Stimulated activated CD8-positive, alpha-beta memory T cell treated with anti-CD3 and anti-CD28 coated beads, Interleukin-4, amount 100 ng/mL, for 1 hour (primary cell): ENCODE measurements at places on chromosomes 11 and 22.

GRCh38 chr11:113373306-113373705 is 14.3 kb upstream of the ANKK1 start:
- DNase-seq: no peak

DNA sequence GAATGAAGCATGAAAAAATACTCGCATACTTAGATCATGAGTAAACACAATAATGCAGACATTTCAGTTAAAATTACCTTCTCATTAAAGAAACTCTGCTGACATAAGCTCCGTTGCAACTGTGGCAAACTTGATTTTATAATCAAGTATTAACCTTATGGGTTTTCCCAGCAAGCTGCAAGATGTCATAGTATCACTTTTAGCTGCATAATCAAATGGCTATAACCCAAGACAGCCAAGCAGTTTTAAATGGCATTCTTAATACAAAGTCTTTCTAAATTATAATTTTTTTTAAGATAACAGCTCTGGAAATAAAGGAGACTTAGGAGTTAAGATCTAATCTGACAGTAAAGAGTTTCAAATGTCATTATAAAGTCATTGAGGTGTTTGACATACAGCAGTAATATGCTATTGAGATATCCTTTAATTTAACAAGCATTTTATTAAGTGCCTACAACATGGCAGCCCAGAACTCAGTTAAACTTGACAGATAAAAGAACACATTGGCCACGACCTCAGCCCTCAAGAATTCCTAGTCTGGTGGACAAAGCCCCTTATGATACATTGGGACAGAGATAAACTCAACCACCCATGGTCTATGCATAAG is 163.1 kb upstream of the FAT3 start:
- DNase-seq: no peak

DNA sequence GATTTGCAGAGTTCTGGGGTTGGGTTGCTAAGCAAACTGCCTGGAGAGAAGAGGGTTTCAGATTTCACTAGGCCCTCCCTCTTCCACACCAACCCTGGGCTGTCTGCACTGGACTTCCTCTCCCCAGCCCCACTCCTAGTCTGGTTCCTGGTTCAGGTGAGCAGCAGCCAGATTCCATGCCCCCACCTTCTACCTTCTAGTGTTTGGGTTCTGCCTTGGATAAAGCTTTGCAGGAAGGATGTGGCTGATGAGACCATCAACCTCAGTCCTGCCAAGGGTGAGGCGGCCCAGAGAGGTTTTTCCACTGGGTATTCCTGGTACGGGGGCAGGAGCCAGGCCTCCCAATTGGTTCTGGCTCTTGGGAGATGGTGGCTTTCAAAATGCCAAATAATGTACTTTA is 68.3 kb downstream of the BCR start:
- DNase-seq: no peak

GRCh38 chr22:33400061-33400840 is 342.1 kb upstream of the SYN3 start:
- DNase-seq: no peak

- no peak for DNase-seq
Observed at GRCh38 chr11:125347261-125347585, 148.8 kb downstream of the FEZ1 start.

DNA sequence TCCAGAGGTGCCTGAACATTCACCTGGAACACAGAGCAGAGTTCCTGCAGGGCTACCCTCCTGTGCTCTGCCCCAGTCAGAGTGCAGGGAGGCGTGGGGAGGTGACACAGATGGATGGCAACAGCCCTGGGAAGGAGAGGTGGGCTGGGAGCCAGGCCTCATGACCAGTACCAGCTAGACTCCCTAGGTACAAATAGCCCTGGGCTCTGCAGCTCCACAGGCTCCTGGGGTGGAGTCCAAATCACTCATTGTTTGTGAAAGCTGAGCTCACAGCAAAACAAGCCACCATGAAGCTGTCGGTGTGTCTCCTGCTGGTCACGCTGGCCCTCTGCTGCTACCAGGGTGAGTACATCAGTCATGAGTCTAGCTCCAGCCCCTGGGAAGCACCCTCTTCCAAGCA is at the start of gene SCGB1D2:
TSS of gene SCGB1D2 (plus strand) at position 219 of the 400 bp plus-strand sequence. CDS start at position 288, 69 bp downstream.
- DNase-seq: no peak

GRCh38 chr11:33197915-33198727 is 36.8 kb upstream of the CSTF3 start:
- no peak for DNase-seq

GRCh38 chr22:47540011-47540410 is 777.6 kb downstream of the TBC1D22A start:
- no peak for DNase-seq

- DNase-seq: no peak
Observed at GRCh38 chr11:118921929-118922744, 3.6 kb downstream of the BCL9L start.

- no peak for DNase-seq
Observed at GRCh38 chr11:108975026-108975425, 310.2 kb downstream of the DDX10 start.

DNA sequence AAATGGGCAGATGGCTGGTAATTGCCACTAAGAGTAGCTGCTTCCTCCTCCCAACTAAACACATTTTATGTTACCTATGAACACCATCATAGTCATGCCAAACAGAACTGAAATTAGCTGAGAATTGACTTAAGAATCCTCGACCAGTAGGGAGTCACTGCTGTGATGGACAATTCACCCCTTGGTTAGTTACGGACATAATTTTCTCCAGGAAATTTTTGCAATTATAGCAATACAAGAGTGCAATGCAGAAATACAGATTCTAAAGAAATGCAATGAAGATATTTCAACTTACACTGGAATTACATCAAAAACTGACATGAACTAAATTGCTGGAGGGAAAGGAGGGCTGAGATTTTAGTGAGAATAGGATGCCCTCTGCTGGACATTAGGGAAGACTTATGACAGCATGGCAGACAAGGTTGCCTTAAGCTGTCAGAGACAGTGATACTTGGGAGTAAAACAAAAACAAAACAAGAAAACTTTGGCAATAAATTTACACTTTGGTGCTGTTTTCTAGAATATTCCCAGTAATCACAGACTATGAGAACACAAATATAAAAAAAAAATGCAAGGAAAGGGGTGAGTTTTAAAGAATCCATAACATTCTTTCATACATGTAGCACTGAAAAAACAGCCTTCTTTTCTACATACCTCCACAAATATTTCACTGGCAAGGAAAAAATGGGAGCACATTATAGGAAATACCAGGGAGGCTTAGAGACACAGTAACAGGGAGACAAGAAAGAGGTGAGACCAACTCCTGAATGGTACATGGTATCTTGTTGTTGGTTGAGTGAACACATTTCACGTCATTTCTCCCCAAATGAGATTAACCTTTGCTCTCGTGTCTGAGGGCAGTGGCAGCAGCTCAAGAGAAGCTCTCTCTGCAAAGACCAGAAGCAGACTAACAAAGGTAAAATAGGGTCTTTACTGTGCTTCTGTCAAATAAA is 11.2 kb upstream of the PPP2R1B start:
- DNase-seq: no peak

GRCh38 chr11:69703768-69704507 is at the start of gene FGF19:
Gene FGF19 (minus strand): TSS chr11:69704022. CDS start chr11:69703876, 146 bp downstream.
- DNase-seq: no peak

GRCh38 chr11:43542750-43543712 is 137.5 kb upstream of the HSD17B12 start:
- DNase-seq: no peak

GRCh38 chr22:43060183-43060582 is 29.0 kb downstream of the TTLL1 start:
- DNase-seq: no peak

DNA sequence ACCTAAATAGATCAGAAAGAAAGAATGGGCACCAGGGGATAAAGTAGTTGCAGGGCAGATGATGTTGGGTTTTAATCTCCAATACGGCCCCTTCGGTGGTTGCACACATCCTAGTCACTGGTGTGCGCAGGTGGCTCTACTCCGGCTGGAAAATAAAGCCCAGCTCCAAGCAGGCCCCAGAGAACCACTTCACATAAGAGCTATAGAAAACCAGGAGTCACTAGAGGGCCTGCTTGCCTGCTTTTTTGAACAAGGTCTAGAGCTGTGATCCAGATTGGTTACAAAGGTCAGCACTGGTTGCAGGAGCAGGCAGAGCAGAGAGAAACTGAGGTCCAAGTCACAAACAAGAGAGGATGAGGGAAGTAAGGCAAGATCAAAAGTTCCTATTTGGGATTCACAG is 41.5 kb upstream of the MS4A8 start:
- DNase-seq: no peak

GRCh38 chr22:47691152-47691895 is 928.9 kb downstream of the TBC1D22A start:
- DNase-seq: no peak

- DNase-seq: no peak
Observed at GRCh38 chr22:43570531-43571165, 158.8 kb downstream of the MPPED1 start.

- DNase-seq: no peak
Observed at GRCh38 chr22:37294747-37295146, 12.4 kb downstream of the CYTH4 start.

- DNase-seq: no peak
Observed at GRCh38 chr11:90363739-90364138, 140.9 kb upstream of the CHORDC1 start.

DNA sequence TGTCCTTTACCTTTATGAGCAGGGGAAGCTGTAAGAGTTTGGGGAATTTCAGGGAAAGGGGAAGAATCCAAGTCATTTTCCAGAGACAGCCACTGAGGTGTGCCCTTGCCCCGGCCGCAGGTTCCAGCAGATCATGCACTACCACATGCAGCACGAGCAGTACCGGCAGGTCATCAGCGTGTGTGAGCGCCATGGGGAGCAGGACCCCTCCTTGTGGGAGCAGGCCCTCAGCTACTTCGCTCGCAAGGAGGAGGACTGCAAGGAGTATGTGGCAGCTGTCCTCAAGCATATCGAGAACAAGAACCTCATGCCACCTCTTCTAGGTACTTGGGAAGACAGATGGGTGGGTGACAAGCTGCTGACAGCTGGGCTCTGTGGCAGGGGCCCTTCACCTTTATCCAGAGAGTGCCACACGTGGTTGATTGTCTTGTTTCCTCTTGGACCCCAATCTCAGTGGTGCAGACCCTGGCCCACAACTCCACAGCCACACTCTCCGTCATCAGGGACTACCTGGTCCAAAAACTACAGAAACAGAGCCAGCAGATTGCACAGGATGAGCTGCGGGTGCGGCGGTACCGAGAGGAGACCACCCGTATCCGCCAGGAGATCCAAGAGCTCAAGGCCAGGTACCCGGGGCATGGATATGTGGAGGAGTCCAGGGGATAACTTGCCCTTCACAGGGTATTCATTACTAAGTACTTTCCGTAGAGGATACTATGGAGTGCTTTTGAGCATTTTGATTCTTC is 5.8 kb upstream of the HMBS start:
- no peak for DNase-seq

- DNase-seq: no peak
Observed at GRCh38 chr22:49499433-49500075, 328.1 kb downstream of the BRD1 start.

DNA sequence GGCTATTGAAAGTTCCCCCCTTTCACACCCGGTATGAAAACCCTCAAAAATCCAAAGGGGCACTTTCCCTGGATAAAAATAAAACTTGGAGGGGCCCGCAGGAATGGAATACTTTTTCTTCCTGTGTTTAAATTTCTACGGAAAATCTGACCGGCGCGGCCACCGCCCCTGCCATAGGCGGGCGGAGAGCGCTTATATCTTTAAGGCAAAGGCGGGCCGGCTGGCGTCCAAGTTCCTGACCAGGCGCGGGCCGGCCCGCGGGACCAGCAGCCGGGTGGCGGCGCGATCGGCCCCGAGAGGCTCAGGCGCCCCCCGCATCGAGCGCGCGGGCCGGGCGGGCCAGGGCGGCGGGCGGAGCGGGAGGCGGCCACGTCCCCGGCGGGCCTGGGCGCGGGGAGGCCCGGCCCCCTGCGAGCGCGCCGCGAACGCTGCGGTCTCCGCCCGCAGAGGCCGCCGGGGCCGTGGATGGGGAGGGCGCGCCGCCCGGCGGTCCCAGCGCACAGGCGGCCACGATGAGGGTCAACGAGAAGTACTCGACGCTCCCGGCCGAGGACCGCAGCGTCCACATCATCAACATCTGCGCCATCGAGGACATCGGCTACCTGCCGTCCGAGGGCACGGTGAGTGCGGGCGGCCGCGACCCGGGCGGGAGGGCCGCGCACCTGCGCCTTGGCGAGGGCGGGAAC is at the start of gene ANO1:
TSS of gene ANO1 (plus strand) at position 223 of the 686 bp plus-strand sequence. CDS start at position 513, 290 bp downstream.
- no peak for DNase-seq

DNA sequence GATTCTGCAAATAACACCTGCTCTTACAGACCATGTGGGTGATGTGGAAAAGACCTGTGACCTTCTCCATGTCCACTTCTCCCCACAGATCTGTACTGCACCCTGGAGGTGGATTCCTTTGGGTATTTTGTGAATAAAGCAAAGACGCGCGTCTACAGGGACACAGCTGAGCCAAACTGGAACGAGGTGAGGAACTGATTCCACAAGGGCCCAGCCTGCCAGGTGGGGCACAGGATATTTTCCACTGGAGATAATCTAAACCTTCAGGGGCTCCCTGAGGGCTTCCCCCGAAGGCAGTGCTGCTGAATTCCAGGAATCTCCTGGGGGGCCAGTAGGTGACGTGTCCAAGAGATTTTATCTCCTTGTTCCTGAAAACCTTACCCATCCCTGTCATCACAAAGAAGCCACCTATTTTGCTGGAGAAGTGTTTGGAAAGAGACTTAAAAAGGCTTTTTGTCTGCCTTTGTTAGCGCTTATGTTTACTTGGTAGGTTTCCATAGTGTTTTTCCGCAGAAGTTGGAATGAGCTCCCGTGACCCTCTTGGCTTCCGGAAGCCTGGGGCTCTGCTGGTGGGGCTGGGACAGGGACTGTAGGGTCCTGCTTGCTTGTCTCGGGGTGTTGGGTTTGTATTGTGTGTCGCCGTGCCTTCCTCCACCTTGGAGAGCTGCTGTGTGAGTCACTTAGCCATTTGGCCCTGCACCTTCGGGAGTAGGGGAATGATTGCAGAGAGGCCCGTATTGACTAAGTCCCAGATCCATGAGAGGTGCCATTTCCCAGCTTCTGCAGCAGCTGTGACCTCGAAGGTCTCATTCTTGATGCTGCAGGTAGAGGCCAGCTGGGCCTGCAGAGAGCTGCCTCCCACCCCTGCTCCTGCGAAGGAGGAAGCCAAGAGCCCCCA is 112.4 kb downstream of the BCR start:
- DNase-seq: no peak

DNA sequence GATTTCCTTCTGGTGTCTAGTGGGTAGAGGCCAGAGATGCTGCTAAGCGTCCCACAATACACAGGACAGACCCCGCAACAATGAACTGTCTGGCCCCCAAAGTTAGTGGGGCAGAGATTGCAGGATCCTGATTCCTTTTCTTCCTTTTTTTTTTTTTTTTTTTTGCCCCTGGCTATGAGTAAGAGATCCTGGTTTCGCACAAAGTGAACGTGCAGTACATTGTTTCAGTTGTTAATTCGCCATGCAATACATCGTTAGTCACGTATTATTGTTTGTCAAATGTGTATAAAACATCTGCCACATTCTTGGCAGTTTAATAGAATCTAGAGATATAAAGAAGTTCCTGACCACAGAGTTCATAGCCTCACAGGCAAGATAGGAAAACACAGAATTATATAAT is 20.2 kb downstream of the ST3GAL4 start:
- no peak for DNase-seq

DNA sequence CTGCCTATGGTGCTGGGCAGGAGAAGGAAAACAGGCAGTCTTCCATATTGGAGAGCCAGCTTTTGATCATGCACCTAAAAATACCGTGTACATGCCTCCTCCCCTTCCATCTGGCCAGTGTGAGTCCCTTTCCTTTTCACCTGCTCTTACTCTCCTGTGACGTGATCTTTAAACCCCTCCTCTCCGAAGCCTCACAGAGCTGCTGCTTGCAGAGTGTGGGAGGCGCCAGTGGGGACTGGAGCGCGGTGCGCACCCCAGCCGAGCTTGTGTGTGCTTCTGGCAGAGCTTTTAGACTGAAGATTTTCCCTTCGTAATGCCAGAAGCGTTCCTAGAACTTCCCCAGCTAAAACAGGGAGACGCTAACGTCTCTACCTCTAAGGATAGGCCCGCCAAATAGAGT is 29.8 kb downstream of the MUC6 start:
- no peak for DNase-seq
